NCI-H460 (cell line): ENCODE measurements at places on chromosomes 12 and 14.
A peak's percentile ranks its signal among the peaks of the same experiment; 100 is the strongest.

DNA sequence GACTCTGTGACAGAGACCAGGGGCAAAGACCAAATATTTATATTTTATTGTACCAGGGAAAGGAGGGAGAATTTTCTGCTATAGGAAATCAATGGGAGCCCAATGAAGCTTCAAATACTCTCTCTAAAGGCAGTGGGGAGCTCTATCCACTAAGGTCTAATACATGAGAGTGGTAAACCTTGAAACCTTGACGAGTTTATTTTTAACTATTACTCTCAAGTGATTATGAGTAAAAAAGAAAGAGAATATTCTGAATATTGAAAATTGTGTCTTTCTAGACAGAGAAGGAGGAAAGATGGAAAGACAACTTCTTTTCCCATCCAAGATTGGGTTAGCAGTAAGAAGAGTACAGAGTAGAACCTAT, 1722.1 kb upstream of the SEL1L start:
- no peak for DNase-seq

DNA sequence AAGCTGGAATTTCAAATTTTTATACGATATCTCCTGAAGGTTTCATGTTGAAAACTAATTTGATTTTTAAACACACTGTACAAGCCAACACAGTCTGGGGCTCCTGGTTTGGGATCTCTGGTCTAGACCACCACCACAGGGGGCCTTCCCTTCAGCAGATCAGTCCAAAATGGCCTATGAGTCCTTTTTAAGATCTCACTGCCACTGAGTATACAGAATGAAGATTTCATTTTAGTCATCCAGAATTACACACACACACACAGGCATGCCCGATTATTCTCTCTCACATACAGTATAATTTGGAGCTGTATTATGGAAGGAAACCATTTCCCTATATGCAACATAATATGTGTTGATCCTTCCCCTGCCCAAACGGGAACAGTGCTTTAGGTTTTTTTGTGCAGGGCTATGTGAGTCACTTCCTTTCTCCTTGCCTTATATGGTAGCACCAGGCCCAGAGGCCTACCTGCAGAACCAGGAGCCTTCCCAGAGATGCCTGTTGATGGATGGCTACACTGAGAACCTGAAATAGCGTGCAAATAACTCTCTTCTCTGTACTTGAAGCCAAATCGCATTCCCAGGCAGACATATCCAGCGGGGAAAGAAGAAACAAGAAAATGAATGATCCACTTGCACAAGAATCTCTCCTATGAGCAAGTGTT, 28.1 kb upstream of the WNK1 start:
- DNase-seq = no peak

- DNase-seq = no peak
Observed at GRCh38 chr14:93369713-93370266, 22.8 kb downstream of the COX8C start.

GRCh38 chr12:131832321-131833231, 4.4 kb downstream of the MMP17 start:
- peak; percentile 68 for DNase-seq

- no peak for DNase-seq
Observed at GRCh38 chr14:20587489-20588154, at the start of gene RNASE11. Gene RNASE11, minus strand, starts transcription at chr14:20588001.

DNA sequence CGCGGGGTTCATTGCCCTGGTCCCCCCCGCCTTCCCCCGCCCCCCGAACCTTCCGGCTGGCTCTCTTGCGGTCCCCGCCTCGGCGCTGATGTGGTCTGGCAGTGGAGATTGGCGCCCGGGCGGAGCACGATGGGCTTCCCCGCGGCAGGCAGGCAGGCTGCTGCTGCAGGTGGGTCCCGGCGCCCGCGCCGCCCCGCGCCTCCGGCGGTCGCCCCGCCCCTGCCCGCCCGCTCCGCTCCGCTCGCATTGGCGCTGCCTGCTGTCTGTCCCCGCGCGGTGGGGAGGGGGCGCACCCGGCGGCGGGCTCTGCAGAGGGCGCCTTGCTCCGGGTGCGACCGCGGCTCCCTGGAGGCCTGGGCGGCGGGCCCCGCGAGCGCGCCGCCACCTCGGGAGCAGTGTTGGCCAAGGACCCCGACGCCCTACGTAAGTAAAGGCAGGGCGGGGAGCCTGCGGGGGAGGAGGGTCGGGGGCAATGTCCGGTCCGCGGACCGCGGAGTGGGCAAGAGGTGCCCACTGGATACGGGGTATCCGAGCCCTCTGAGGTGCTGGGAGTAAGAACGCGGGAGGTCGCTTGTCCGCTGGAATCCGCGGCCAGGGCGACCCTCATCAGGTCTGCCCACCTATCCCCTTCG, at the start of gene AKAP5:
AKAP5 (plus strand) TSS at position 309 of the 632 bp plus-strand sequence. CDS start 2,896 bp downstream, outside the sequence.
- DNase-seq = no peak

DNA sequence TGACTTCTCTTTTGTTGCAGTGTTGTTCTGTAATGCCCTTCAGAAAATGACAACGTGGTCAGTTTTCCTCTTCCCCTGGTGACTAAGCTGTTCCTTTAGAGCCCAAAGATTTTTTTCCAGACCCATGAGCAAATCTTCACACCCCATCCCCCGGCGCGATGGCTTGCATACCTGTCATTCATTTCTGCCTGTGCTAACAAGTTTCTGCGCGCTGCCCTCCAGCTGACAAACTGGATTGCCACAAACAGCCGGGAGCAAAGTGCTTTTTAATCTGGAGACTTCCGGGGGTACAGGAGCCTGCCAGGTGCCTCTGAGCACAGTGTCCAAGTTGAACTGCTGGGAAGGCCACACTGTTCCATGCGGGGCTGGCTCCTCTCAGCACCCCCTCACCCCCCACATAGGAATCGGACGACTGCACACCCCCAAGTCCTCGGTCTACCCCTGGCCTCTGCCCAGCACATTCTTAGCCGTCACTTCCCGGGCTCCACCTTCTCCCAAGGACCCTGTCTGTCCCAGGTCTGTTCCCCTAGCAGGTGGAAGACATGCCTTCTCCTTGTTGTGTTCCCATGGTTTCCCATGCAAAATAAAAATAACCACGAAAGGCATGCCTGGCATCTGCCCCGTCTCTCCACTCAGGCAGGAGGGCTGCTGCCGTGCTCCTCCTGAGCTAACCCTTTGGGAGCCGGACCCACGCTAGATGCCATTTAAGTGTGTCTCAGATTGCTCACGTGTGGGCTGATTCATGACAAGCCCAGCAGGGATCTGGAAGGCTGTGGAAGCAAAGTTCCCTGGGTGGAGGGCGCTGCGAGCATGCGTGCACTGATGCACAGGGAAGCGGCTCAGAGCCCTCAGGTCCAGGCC, 14.1 kb downstream of the RILPL1 start:
- DNase-seq = no peak

DNA sequence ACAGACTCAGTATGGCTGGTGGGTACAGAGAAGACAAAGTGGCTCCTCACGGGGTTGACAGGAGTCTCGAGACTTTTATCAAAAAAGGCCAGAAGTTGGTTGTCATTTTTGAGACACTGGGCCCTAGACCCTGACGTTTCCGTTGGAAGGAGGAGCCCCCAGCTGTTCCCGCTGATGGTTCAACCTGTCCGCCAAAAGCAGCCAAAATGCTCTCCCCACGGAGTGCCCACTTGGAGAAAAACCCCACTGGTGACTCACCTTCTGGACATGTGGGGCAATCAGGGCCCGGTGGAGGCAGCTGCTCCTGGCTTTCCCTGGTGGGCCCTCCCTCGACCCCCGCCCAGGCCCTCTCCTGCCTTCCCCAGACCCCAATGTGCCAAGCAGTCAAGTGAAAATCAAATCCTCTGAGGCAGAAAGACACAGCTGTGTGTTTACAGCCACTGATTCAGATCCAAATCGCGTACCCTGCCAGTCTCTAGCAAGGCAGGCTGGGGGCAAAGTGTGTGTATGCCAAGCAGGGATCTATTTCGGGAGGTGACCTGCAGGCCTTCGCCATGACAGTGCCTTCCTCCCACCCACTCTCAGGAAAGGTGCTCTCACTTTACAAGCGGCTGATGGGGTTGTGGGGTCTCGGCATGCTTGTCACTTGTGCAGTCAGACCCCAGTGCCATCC, 347.4 kb downstream of the DPF3 start:
- no peak for DNase-seq

DNA sequence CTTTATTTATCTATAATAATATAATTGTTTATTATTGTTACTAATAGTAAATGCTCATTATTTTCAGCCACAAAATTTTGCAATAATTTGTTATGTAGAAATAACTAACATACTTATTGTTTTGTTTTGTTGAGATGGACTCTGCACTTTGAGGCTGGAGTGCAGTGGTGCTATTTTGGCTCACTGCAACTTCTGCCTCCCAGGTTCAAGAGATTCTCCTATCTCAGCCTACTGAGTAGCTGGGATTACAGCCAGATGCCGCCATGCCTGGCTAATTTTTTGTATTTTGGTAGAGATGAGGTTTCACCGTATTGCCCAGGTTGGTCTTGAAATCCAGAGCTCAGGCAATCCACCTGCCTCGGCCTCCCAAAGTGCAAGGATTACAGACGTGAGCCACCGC, 76.6 kb upstream of the RAP1B start:
- no peak for DNase-seq

DNA sequence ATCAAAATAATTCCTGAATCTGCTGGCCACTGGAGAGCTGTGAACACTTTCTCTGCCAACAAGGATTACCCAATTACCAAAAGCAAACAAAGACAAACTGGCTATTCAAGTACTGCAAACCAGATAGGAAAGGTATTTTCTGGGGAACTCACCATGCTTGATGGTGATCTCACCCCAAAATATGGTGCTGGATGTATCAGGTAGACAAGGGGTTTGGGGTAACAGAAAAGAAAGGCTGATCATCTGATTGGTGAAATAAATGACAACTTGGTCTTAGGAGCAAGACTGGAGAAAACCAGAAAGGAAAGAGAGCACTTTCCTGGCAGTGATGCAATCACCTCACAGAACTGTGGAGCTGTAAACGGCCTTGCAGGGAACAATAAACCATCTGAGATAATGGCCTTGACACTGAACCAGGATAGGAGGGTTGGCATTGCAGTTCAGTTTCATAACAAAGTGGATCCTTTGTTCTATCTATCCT, 31.0 kb upstream of the NPFF start:
- no peak for DNase-seq

GRCh38 chr12:64891629-64892028, 67.2 kb downstream of the TBC1D30 start:
- no peak for DNase-seq

GRCh38 chr12:46669720-46670119, 156.1 kb downstream of the SLC38A4 start:
- DNase-seq = no peak

DNA sequence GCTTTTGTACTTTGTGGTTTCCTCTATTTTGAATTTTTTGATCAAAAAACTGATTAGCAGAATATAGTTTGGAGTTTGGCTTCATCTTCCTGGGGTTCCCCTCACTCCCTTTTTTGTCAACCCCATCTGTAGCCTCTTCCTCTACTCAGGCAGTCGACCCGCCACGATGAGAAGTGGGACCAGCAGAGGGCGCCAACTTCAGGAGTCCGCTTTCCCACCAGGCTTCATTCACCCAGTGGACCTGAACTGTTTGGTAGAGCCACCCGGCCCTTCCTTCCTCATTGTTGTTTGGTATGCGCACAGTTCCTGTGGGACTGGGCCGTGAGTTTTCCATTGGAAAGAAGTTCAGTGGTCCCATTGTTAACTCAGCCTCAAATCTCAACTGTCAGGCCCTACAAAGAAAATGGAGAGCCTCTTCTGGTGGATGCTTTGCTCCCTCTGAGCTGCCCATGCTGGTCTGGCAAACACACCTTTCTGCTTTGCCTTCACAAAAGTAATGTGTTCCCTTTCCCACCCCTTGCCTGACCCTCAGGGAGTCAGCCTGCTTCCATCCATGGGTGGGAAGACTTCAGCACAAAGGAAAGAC, 21.7 kb downstream of the TMBIM6 start:
- DNase-seq = peak; percentile 62

- no peak for DNase-seq
Observed at GRCh38 chr14:99424306-99424877, 56.3 kb downstream of the SETD3 start.

DNA sequence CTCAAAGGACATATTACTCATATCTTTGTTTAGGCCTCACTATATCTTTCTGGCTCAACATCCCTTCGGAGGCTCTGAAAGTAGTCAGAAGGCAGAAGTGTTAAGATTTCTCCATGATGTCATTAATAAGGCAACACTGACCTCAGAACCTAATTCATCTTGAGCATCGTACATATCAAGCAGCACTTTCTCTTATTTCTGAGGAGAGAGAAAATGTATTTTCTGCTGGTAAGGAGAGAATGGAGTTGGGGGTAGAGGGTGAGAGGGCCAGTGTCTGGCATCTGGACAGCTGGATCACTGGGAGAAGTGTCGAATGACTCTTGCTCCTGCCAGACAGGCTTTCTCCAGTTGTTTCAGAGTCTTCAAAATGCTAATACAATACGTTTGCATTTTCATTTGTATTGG, 213.2 kb upstream of the PRICKLE1 start:
- no peak for DNase-seq

DNA sequence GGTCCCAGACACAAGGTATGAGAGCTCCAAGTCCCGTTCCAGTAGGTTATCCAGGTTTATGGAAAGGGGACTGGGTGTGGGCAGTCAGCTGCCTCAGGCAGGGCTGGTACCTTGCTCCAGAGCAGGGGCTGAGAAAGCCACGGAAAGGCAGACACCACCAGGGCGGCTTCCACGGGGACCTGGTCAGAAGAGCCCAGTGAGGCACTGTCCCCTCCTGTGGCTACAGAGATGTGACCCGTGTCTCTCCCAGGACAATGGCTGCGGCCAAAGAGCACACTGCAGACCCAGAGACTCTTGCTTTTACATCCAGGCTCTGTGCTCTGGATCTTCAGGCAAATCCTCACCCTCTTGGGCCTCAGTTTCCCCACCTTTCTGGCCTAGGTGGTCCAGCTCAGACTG, 8.8 kb downstream of the SERPINA4 start:
- DNase-seq = no peak

DNA sequence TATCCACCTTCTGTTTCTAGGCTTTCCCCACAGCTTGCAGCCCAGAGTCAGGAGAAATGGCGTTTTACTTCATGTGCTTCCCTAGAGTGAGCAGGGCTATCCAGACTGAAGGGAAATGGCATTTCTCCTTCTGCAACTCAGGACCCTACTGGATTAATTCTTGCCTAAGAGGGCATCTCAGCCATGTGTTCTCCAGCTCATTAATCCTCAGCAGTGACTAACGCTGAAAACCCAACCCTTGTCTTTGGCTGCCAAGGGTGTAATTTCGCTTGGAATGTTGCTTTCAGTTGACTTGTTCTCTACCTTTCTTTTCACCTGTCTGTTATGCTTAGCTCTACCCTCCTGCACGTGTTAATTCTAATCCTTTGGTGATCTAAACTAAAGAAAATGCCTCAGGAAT, 21.0 kb upstream of the EMP1 start:
- no peak for DNase-seq

DNA sequence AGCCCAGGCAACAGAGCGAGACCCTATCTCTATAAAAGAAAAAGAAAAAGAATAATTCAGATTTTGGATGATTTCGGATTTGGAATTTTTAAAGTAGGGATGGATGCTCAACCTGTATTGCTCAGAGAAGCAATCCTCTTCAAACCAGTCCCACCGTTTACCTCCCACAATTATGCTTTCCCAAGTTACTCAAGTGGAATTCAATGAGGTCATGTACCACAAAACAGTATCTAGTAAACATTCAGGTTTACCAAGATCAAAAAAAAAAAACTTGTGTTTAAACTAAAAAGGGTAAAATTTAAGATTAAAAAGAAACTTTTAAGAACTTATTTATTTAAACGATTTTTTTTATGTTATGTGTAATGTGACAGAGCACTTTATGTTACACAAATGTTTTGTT, 2.5 kb downstream of the KDM5A start:
- DNase-seq = no peak

- DNase-seq = no peak
Observed at GRCh38 chr12:41106315-41106714, 81.8 kb upstream of the PDZRN4 start.

GRCh38 chr12:12095021-12095420, 24.3 kb downstream of the BCL2L14 start:
- DNase-seq = no peak
